HTR-8/SVneo (cell line): ENCODE measurements at places on chromosomes 6 and 20.
A peak's percentile ranks its signal among the peaks of the same experiment; 100 is the strongest.

DNA sequence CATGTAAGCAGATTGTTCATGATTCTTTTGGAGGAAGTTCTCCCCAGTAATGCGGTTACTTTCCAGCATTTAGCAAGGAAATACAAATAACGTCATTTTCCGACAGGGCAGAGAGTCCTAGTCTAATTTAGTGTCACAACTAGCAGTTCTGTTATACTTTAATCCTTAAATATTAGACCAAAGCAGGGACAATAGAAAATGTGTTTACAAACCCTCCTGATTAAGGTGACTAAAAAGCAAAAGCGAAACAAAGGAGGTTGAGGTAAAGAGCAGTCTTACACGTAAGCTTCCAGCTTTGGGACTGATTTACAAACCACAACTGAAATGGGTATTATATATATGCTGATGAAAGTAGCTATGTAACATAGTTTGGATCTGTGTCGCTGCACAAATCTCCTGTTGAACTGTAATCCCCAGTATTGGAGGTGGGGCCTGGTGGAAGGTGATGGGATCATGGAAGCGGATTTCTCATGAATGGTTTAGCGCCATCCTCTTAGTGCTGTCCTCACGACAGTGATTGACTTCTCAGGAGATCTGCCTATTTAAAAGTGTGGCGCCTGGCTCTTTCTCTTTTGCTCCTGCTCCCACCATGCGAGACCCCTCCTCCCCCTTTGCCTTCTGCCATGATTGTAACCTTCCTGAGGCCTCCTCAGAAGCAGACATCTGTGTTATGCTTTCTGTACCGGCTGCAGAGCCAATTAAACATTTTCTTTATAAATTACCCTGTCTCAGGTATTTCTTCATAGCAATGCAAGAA lies 81.9 kb downstream of the PLCB1 start:
- no peak for DNase-seq

DNA sequence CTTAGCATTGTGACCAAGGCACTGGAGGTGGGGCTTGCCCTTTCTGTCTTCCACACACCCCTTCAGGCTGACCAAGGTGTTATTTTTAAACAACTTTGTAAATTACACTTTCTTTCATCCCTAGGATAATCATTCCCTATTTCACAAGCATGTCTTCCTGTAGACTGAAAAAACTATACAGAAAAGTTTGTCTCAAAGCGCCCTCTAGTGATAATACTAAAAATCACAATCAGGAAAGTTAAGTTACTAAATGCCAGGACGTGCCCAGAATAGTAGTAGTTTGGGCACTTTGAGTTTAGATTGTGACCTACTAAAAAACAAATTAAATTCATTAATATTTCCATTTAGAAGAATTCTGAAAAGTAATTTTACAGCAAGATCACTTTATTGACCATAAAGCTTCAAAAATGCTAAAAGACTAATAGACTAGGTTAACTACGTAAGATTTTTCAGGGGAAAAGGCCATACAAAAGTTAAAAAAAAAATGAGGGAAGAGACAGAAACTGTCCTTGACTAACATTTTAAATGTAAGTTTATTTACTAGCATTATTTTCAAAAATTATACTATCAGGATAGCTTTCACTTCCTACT lies 123.3 kb upstream of the DUSP22 start:
- peak; percentile 66 for DNase-seq

DNA sequence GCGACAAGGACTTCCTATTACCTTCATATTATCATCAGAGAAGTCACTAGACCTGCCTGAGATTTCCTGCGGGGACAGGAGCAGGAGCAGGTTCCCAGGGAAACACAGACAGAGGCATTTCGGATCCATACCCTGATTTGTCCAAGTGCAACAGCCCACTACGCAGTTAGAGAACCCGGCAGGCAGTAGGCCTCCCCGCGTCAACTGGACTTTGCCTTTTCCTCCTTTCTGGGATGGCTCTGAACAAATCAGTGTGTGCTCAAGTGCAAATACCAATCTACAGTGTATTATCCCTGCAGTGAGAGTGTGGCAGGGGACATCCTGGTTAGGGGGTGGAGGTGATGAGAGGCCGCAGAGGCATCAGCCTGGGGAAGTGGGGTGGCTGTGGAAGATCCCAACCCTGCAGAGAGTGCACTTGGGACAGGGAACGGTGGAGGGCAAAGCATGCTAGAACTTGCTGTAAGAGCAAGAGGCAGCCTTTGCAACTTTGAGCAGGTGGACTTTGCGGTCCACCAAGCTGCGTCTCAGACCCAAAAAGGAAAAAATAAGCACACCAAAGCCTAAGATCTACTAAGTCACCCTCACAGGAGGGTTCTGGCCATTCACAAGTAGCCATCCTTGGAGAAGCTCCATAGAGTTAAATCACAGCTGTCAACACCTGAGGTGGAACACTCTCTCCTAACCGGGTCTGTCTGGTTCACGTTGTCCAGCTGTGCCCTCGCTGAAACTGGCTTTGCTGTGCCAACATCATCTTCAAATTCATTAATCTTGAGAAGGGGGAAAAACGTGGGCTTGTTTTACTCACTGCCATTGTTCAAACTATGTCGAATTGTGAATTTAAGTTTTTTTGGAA lies 159.1 kb downstream of the ZDHHC14 start:
- no peak for DNase-seq

- no peak for DNase-seq
Observed at GRCh38 chr6:24763578-24763977, 11.2 kb upstream of the GMNN start.

- no peak for DNase-seq
Observed at GRCh38 chr6:149905371-149905910, 7.5 kb upstream of the RAET1E start.

DNA sequence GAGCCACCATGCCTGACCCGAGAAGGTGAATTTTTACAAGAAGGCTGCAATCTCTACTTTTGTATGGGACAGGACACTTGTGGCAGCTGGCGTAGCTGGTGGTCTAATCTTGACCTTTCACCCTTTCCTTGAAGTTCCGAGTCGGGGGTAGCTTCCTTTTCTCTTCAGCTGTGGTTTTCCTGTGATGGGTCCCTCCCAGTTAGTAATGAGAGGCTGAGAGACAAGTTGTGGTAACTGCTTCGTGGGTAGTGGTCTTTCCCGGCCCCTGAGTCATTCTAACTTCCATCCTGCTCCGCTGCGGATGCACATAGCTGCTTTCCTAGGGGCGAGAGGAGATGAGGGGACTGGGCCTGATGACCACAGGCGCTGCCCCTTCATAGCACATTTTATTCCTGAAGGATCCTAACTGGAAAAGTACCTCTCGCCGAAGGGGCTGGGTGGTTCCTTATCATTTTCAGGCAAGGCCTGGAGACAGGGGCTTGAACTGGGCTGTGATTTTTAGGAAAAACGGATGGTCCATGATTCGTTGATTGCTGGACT lies 3.1 kb downstream of the SYNJ2 start:
- no peak for DNase-seq

DNA sequence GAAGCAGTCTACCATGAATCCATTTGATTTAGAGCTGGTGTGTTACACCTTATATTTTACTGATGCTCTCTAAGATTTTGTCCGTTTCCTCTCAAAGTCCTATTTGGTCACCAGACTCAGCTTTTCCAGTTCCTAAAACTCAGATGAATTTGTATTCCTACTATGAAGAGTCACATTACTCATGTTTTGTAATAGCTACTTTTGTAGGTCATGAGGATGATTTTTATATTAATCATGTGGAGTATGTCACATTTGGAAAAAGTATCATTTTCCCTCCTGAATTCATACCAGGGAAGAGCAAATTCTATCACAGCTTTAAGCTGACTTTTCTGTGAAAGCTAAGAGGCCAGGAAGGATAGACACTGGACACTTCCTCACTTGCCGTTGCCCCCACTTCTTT lies 140.6 kb upstream of the SCGN start:
- no peak for DNase-seq

DNA sequence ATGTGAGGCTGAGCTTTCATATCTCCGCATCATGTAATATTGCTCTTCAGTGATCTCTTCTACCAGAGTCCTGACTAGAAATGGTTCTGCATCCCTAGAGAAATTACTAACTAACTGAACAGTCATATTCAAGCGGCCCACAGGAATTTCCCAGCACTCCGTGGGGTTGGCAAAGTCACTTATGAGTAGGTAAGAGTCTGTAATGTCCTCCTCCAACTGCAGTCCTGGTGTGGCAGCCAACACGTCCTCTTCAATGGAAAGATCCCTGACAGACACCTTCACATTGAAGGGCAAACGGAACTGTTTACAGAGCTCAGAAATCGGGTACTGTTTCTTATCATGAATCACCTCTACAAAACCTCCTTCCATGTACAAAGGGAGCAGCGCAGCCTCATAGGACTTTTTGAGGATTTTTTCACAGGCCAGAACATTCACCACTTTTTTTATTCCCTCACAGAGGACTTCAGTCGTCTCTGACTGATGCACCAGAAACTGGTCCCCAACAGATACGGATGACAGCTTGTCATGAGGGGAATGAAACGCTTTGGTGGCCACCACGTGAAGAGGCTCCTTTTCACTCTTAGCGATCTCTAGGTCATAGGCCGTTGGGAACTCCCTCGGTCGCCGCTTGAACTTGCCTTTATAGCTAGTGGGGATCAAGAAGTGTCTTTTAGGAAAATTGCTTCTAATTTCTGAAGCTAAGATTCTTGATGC lies 87.7 kb downstream of the THEMIS start:
- DNase-seq = no peak

DNA sequence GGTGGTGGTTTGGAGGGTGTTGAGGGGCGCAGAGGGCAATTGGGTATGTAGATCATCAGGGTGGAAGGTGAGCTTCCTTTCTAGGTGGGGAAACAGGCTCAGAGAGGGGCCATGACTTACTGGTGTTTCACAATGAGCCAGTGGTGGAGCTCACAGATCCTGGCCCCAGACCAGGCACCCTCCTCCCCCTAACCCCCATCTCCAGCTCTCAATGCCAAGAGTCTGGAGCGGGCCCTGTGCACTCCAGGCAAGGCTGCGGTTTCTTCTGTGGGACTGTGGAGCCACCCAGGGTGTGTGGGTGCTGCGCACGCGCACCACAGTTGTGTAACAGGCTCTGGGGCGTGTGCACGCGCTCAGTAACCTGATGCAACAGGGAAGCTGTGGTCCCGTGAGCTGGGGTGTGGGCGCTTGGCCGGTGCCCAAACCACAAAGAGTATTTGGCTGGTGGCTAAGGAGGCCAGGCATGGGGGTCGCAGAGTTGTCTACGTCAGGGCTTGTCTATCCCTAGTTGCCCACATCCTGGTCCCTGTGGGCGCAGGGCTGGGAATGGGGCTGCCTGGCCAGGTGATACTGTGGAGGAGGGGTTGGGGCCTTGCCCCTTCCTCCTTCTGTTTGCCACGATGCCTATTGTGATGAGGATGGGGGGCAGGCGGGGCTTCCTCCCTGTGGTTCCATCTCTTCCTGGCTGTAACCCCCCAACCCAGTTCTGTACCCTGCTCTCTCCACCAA lies 37.5 kb upstream of the MRPS18A start:
- DNase-seq = peak; percentile 92

DNA sequence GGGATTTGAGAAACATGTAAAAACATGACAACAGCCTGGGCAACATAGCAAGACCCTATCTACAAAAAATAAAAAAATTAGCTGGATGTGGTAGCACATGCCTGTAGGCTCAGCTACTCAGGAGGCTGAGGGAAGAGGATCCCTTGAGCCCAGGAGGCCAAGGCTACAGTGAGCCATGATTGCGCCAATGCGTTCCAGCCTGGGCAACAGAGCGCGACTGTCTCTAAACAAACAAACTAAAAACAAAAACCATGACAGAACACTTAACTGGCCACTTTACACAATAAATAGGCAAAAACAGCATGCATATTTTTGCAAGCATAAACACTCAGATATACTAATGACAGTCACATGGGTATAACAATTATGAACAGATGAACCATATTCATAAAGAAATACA lies 60.0 kb downstream of the SYTL3 start:
- DNase-seq = no peak

DNA sequence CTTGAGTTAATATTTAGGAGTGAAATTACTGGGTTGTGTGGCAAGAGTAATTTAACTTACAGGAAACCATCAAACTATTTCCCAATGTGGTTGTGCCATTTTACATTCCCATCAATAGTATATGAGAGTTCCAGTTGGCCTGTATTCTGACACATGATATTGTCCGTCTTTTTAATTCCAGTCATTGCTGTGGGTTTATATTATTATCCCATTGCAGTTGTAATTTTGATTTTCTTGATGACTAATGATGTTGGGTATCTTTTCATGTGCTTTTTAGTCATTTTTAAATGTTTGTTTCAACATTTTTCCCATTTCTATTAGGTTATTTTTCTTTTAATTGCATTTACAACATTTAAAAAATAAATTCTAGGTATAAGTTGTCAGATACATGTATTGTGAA lies 614.0 kb downstream of the UTRN start:
- DNase-seq = no peak

GRCh38 chr6:135179372-135179771 lies 1.7 kb upstream of the MYB start:
- no peak for DNase-seq

- peak; percentile 36 for DNase-seq
Observed at GRCh38 chr6:118709859-118710350, 58.5 kb upstream of the CEP85L start.

DNA sequence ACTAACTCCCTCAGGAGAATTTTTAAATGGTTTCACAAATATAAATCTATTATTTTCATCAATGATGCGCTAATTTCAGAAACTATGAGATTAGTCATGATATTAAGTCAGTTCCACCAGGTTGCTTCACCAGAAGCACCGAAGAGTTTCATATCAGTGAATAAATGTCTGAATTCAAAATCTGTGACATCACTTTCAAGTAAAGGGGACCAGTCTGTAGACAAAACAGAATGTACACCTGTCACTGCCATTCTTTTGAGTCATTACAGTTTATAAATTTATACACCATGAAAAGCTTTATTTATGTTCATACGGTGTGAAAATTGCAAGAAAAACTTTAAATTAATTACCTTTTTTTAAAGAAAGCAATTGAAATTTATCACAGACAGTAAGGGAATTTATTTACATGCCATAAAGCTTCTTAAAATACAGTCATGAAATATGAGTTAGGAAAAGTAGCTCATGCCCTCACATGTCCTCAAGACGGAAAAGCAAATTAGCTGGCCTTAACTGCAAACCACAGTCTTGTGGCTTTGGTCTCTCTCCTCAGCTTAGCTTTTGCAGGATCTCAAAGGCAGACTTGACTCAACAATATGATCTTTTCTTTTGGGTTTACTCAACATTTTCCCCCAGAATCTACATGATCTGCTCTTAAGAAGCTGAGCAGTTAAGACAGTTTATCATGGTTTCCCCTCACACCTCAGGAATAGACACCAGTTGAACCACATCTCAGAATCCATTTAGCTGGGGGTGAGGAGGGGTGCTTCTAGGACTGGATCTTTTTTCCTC lies 177.7 kb upstream of the MCHR2 start:
- no peak for DNase-seq

GRCh38 chr6:37801605-37801940 lies 18.0 kb upstream of the ZFAND3 start:
- DNase-seq = no peak

- DNase-seq = no peak
Observed at GRCh38 chr6:36082318-36082717, 48.0 kb upstream of the MAPK13 start.

GRCh38 chr20:35492352-35492751 lies 37.0 kb downstream of the CEP250 start:
- no peak for DNase-seq

GRCh38 chr20:63461104-63461763 lies 11.2 kb downstream of the KCNQ2 start:
- peak; percentile 82 for DNase-seq
